Activated CD8-positive, alpha-beta memory T cell treated with anti-CD3 and anti-CD28 coated beads, Interleukin-2, amount 50 U/mL, for 4 hours (primary cell): ENCODE measurements at places on chromosomes 16 and 17.

- no peak for DNase-seq
Measured at GRCh38 chr16:30937692-30938091, 11.2 kb upstream of the ORAI3 start.

- DNase-seq: no peak
Measured at GRCh38 chr17:17785407-17785806, 51.4 kb downstream of the SREBF1 start.

DNA sequence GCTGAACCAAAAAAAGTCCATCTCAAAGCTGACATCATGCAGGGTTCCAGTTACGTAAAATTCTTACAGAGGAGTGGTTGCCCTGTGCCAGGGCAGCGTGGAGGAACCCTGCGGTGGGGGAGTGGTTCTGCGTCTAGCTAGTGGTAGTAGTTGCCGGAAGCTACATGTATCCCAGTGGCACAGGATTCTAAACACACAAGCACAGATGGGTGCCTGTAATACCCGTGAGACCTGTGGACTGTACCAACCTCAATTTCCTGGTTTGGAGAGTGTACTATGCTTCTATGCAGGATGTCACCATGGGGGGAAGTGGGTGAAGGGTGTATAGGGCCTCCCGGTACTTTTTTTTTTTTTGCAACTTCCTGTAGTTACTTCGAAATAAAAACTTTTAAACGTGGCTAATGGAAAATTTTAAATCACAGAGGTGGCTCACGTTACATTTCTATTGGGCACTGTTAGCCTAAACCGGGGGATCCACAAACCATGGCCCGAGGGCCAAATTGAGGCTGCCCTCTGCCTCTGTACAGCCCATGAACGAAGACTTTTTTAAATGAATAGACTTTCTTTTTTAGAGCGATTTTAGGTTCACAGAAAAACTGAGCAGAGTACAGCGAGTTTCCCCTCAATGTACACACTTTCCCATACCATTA is 38.5 kb downstream of the TBC1D16 start:
- DNase-seq: peak; percentile 41

DNA sequence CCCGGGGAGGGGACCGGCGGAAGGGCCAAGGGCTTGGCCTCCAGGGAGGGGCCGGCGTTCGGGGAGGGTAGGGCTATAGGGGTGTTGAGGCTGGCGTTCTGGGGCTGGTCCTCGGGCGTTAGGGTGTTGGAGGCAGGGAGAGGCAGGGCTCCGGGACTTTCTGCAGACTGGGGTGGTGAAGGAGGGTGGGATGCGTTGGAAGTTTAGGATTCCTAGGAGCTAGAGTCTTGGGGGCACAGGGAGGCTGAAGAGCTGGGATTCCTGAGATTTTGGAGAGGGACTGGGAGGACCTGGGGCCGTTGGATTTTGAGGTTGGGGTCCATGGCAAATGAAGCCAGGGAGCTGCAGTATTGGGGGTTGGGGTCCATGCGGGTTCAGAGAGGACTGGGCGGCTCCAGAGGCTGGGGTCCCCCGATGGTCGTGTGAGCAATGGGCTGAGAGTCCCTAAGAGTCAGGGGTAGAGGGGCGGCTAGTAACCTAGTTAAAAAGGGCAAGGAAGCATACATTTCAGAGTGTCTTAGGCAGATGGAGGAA is 740 bp downstream of the NFATC2IP start:
- DNase-seq: no peak

GRCh38 chr17:42562388-42563142 is 617 bp downstream of the COASY start:
- DNase-seq: no peak
